ENCODE measurements at places on chromosomes 5 and 9.

DNA sequence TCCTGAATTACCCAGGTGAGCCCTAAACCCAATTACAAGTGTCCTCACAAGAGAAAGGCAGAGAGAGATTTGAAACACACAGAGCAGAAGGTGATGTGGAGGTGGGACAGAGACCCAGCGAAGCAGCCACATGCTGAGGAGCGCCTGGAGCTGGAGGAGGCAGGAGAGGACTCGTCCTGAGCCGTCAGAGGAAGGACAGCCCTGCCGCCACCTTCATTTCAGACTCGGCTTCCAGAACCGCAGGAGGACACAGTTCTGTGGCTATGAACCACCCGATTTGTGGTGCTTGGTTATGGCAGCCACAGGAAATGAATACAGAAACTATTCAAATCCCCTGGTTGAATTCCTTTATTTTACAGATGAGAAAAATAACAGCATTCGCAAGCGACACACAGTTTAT, 16.4 kb upstream of the FBP1 start:
- DNase-seq, result no peak

DNA sequence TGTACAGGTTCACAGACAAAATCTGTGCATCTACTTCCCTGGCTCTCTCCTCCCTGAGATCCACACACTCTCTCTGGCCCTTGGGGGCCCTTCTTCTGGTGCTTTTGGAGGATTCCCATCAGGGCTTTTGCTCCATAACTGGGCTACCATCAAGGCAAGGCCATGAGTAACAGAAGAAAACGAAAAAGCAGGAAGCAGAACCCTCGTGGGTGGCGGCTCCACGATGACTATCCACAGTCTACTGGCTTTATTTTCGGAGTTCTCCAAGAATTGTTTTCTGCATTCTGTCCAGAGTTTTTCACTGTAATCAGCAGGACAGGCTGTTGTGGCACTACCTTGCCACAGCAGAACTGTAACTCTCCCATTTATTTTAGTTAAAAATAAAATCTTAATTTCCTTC, 19.9 kb downstream of the PNPLA7 start:
- no peak for DNase-seq

DNA sequence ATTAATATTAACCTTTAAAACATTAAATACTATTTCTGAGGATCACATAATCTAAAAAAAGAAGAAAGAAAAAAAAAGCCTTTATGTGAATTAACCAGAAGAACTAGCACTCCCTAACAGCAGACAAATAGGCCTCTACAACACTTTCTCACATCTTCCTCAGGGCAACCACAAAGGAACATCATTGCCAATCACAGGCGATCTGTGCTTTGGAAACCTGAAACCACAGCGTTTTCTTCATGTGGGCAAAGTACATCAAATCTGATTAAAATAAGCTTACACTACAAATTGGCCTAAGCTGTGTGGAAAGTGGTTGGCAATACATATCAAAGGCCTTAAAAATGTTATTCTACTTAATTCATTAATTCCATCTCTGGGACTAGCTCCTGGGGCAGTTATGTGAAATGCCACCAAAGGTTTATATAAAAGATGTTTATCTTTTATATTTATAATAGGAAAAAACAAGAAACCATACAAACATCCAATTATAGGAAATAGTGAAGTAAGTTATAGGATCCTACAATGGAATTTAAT, 184.8 kb upstream of the TBCA start:
- no peak for DNase-seq

DNA sequence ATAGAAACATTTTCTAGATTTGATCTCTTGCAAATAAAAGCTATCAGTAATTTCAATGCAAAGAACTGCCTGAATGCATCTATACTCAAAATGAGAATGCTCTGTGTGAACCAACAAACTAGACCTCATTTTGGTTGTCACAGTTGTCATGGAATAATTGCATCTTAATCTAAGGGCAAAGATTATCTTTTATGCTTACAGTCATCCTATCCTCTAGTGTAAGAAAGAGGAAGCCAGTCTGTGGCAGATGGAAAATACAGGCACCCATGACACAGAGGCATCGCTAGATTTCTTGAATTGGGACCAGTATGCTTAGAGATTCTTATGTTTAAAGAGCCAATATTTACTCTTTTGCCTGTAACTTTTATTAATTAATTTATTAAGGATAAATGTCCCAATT, 95.0 kb downstream of the MACIR start:
- no peak for DNase-seq

GRCh38 chr5:178324481-178325310, 92.1 kb upstream of the PHYKPL start:
- DNase-seq, result no peak

DNA sequence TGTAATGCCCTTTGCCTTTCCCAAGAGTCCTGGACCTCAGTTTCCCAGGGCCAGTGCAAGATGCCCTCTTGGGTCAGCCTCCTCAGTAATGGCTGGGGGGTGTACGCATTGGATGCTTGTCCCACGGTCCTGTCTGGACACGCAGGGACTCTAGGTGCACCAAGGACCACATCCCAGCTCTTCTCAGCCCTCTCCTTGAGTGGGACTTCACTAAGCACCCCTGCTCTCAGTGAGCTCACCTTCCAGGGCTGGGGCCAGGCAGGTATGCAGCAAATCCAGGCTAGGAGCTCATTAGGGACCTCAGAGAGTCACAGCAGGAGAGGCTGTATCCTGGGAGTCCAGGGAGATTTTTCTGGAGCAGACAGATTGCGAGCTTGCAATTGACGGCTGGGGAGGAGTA, 59.8 kb downstream of the MACROH2A1 start:
- no peak for DNase-seq

DNA sequence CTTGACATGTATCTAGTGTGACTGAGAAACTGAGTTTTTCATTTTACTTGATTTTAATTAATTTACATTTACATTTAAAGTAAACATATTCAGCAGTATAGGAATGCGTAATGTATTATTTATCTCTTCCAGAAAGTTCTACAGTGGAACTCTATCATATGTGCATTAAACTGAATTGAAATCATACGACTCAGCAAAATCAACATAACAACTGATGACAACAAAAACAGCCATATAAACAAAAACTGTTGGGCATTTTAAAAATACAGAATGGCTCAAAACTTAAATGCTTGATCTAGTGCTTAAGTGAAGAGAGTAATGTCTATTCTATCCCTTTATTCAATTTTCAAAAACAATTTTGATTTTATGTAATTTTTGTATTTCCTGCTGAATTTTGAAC, 134.4 kb downstream of the TRPM3 start:
- no peak for DNase-seq

- no peak for DNase-seq
Measured at GRCh38 chr9:87148331-87149104, 201.2 kb upstream of the GAS1 start.

DNA sequence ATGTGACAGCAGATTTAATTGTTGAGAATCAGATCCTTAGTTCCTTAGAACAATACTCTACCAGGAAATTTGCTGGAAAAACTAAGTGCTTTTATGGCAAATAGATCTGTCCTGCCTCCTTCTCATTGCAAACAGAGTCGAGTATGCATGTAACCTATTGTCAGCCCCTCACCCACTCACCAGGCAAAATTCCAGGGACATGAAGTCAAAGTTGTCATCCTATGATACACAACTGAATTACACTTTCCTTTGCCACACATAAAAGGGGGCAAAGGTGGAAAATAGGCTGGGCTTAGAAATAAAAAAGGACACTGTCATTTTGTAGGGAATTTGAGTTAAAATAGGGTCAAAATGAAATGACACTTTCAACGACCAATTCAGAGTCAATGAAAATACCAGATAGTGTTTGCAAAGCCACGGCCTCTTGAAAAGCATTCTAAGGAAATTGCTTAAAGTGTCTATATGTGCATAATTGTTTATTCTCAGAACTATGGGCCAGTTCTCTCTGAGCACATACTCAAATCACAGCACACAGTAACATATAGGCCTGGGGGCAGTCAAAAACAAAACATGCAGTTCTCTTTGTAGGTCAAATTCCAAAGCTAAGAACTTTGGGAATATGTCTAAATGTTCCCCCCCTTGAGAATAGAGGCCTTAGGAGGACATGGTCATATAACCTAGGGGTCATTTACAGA, 452.8 kb downstream of the NFIB start:
- no peak for DNase-seq

GRCh38 chr5:171400169-171400568, 12.5 kb downstream of the NPM1 start:
- no peak for DNase-seq

DNA sequence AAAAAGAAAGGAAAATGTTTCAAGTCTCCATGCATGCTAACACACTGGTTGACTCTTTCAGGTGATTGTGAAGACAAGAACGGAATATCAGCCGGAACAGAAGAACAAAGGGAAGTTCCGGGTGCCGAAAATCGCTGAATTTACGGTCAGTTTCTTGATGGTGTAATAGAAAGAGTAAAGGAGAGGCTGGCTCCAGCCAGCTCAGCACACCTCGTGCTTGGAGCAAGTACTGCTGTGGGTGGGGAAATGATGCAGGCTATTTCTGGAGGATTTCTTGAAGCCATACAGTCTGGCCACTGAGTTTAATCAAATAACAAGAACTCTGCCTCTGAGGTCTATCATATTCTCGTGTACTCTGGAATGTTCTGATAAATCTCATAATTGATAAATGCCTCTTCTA, 18.7 kb downstream of the NSG2 start:
- DNase-seq, result no peak

- no peak for DNase-seq
Measured at GRCh38 chr9:15133488-15133887, 173.5 kb downstream of the TTC39B start.

GRCh38 chr9:73845954-73846690, 651.0 kb upstream of the RORB start:
- no peak for DNase-seq

All from stimulated activated CD8-positive, alpha-beta memory T cell treated with anti-CD3 and anti-CD28 coated beads, Interleukin-15, amount 100 ng/mL, for 24 hours (primary cell).